Natural killer cell treated with Interleukin-12 subunit alpha and Interleukin-12 subunit beta and Interleukin-15 and Interleukin-18, amount 100 ng/mL, for 72 hours (primary cell): ENCODE measurements at places on chromosomes 11 and 22. TPM values are rescaled to one million over a fixed set of nuclear protein-coding genes. Genes with fewer than 3 reads are reported as not detected.
A peak's percentile ranks its signal among the peaks of the same experiment; 100 is the strongest.

DNA sequence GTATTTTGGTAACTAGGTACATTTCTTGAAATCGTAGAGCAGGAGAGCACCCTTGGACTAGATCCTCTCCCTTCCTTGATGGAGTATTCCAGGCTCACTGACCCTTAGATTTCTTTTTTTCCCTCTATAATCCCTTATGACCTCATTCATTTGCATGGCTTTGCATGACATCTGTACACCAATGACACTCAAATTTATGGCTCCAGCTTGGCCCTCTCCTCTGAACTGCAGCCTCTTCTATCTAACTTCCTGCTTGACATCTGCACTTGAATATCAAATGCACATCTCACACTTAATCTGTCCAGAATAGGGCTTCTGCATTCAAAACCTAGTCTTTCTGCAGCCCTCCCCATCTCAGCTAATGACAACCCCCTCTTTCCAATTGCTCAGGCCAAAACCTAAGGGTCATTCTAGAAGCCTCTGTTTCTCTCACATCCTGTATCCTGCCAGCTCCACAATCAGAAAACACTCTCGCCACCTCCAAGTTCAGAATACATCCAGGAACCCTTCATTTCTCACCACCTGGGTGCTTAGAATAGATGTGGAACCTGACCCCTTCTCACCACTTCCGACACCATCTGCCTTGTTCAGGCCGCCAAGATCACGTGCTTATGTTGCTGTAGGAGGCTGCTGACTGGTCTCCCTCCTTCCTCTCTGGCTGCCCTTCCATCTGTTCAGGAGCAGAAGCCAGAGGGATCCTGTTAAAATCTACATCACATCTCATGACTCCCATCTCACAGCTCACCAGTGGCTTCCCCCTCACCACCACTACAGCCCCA, 138.9 kb upstream of the MTNR1B start:
- H3K4me1 ChIP-seq: no peaks in the 10 kb centered on the region
- H3K27ac ChIP-seq: no peak overlapping the region
- H3K27me3 ChIP-seq: no peaks in the 10 kb centered on the region

The C11orf52 gene
- not detected for total RNA-seq

DNA sequence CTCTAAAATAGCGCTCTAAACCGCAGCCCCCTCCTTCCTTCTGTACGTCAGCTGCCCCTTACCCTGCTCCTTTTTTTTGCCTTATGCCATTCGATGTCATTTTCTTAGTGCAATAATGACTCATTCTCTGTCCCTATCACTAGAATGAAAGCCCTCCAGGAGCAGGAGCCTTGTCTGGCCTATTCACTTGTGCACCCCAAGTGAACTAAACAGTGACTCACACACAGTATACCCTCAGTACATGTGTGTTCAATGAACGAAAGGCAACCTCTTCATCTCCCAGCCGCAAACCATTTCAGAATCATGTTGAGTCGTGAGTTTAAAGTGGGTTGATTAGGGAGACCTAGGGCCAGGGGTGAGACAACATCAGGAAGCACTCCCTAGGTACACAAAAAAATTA, 50.7 kb upstream of the SPATA19 start:
- no peak for DNase-seq
- no peaks in the 10 kb centered on the region for H3K36me3 ChIP-seq
- H3K27me3 ChIP-seq: no peaks in the 10 kb centered on the region
- H3K27ac ChIP-seq: no peak overlapping the region

The ZFTA gene
- 5.0 TPM for total RNA-seq

DNA sequence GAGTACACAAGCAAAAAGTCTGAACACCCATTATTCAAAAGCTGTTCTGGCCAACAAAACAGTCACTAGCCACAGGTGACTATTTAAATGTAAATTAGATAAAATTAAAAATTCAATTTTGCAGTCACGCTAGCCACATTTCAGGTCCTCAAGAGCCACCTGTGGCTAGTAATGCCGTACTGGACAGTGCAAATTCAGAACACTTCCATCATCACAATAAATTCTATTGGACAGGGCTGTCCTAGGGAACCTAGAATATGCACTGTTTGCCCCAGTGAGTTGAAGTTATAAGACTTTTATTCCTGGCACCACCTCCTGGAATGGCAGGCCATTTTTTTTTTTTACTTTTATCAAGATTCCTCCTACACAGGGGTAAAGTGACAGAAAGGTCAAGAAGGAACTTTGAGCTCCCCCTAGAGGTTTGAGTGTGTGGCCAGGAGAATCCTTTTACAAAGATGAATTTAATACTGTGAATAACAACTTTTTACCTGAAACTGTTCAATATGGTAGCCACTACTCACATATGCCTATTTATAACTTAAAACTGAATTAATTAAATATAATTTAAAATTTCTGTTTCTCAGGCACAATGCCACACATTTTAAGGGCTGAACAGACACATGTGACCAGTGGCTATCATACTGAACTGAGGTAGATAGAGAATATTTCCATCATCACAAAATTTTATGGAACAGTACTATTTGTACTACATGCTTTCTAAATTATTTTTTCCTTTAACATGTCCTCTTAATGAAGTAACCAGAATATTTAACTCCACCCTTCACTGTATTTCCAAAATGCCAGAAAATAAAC, 6.5 kb downstream of the MSANTD2 start:
- peaks cover 40% of the 10 kb centered on the region for H3K4me1 ChIP-seq
- no peak overlapping the region for H3K4me3 ChIP-seq
- DNase-seq: peak; percentile 67
- no peaks in the 10 kb centered on the region for H3K27me3 ChIP-seq

- no peaks in the 10 kb centered on the region for H3K27me3 ChIP-seq
- H3K4me3 ChIP-seq: no peak overlapping the region
- peak; percentile 68 for DNase-seq
- no peak overlapping the region for H3K27ac ChIP-seq
- H3K36me3 ChIP-seq: no peaks in the 10 kb centered on the region
Measured at GRCh38 chr11:44556735-44557409, 8.6 kb upstream of the CD82 start.

DNA sequence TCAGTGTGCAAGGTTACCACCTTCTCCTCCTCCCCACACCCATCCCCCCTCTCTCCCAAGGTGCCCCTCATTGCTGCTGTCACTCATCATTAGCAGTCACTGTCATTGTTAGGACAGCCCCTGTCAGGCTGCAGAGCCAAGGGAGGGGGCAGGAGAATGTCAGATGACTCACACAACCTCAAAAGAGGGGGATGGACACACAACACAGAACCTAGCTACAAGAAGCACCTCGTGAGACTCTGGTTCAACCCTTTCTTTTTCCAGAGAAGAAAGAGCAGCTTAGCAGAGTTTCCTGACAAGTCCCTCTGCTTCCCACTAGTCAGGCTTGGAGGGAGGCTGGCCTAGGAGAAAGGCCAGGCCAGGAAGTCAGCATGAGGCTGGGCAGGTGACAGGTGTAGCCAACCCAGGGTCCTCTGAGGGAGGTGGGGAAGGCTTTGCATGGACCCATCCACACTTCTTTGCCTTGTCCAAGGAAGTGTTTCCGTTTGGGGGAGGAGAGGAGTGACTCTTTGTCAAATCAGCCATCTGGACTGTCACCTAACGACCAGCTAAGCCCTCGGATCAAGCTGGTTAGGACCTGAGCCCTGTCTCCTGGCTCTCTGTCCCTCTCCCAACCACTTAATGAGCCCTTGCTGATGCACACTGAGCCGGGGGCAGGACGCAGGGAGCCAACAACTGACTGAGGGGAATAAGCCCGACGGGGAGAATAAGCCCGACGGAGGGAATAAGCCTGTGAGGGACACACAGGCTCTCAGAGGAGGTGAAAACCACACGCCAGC, 18.3 kb downstream of the ADORA2A start:
- peaks cover 5% of the 10 kb centered on the region for H3K4me1 ChIP-seq
- no peak for DNase-seq
- H3K27ac ChIP-seq: no peak overlapping the region
- no peaks in the 10 kb centered on the region for H3K36me3 ChIP-seq
